ENCODE measurements at places on chromosomes 6 and 20.

- no peak for DNase-seq
Measured at GRCh38 chr6:165808021-165808420, 145.0 kb upstream of the PDE10A start.

- DNase-seq: no peak
Measured at GRCh38 chr6:43334466-43335095, 26.0 kb upstream of the CRIP3 start.

GRCh38 chr6:31641370-31641769 is 11.1 kb downstream of the BAG6 start:
- DNase-seq: no peak

DNA sequence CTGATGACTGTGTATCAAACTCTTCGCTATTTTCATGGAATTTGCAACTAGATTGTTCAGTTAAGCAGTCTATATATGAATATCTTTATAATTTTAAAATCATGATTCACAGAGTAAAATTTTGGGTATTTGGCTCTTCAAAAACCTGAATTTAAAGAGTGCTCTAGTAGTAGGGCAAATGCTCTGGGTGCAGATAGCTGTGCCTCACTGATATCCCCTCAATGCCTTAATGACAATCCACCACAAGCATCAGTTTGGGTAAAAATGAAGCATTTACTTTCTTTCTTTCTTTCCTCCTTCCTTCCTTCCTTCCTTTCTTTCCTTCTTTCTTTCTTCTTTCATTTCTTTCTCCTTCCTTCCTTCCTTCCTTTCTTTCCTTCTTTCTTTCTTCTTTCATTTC is 239.7 kb downstream of the ADGRB3 start:
- no peak for DNase-seq

DNA sequence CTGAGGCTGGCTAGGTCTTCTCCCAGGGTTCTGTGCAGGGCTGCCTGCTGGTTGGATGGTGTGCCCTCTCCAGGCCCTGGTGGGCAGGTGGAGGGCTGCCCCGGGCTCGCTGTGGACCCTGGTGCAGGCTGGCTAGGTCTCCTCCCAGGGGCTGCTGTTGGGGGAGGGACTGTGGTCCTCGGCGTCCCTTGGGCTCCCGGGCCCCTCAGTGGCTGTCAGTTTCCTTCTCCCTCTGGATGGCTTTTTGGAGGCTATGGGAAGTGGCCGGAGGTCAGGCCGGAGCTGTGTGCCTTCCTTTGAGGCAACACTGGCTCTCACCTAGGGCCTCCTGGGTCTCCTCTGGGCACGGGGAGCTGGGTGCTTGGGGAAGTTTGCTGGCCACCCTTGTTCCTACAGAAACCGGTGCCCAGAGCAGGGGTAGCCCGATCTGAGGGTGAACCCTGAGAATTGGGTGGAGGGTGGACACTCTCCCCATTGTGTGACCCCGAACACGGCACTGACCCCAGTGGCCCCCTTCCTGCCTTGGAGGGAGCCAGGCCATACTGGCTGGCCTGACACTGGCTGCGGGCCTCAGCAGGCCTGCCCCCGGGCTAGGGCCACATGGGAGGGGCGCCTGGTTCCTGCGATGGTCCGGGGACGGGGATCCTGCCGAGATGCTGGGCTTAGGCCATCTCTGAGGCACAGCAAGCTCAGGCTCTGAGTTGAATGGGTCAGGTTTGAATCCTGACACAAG is 3.8 kb upstream of the CABLES2 start:
- DNase-seq: no peak
